ENCODE measurements at places on chromosomes 6 and 20.
A peak's percentile ranks its signal among the peaks of the same experiment; 100 is the strongest.

- DNase-seq: peak; percentile 86
Observed at GRCh38 chr20:5528719-5529256, 212.0 kb upstream of the PROKR2 start.

DNA sequence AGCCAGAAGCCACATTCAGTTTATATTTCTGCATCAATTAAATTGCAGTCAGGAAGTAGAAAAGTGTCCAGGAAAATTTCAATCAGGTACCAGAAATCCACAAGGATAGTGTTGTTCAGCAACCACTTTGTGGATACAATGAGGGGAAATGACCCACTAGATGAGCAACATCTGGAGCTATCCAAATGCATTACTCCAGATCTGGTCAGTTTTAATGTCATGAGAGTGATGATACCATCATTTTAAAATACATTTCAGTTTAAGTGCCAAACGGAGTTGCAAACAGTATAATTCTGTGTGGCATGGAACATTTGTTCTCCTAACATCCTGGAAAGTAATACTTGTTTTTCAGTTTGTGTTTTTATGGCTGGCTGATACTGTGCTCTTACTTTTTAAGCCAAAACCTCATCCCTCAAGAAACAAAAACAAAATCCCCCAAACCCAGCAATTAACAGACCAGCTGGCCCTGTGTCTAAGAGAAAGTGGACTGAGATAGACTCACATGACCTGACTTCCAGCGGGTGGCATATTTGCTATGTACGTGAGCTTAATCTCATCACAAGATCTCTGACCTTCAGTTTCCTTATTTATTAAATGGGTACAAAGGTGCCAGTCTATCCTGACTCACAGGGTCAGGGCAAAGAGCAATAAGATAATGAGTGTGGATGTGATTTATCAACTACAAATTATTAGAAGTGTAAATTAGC is 58.8 kb upstream of the CNKSR3 start:
- peak; percentile 12 for DNase-seq

DNA sequence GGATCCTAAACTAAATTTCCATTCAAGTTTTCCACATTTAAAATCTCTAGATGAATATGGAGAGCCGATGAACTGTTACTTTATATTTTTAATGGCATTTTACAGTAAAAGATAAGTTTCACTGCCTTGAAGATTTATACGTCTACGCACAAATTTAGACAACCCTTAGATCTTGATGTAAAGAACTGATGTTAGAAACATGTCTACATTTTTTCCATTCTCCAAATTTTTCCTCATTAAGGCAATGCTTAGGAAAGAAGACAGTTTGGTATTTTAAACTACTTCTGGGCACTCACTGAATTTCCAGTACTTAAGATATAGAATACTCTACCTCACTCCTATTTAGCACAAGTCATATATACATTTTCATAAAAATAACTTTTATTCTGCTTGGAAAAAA is 45.4 kb downstream of the ME1 start:
- DNase-seq: no peak

DNA sequence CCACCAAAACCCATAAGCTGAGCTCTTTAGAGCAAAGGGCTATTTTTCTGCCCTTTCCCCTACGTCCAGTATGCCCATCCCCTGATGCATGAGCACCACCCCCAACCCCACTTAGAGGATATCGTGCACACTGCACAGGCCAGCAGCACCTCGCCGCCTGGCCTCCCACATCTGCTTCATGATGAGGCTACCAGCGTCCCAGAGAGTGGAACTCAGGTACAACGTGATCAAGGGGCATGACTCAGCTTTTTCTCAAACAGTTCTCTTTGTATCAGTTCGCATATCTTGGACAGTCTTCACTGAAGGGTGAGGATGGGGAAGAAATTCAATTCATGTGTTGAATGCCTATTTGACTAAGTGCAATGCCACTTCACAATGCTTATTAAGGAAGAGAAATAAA is 81.9 kb upstream of the QKI start:
- no peak for DNase-seq

GRCh38 chr20:51371720-51372119 is 170.8 kb downstream of the NFATC2 start:
- no peak for DNase-seq

DNA sequence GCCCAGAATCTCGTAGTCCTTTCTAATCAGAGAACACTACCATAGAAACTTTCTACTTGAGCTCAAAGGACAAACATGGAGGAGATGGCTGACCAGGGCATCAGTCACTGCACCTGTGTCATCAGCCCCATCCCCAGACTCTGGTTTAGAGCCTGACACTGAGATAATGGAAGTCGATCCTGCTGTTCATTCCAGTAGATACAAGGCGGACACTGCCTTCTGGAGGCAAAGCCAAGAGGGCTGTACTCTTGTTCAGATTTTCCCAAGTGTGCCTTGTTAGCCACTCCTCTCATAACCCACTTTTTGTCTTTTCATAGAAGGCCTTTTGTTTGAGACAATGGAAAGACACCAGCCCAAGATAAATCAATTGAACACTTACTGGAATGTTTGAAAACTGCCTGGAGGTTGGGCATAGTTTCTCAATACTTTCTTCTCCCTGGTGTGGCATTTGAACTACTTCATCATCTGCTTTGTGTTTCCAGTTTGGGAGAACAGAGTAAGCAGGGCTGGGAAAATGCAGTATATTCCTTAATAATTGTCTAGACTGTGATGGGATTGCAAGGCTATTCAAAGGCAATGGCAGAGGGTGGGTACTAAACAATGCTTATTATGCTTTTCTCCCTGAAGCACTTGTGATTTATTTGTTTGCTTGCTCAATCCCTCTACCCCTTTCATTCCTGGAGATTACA is 99.7 kb downstream of the CLIC5 start:
- no peak for DNase-seq

DNA sequence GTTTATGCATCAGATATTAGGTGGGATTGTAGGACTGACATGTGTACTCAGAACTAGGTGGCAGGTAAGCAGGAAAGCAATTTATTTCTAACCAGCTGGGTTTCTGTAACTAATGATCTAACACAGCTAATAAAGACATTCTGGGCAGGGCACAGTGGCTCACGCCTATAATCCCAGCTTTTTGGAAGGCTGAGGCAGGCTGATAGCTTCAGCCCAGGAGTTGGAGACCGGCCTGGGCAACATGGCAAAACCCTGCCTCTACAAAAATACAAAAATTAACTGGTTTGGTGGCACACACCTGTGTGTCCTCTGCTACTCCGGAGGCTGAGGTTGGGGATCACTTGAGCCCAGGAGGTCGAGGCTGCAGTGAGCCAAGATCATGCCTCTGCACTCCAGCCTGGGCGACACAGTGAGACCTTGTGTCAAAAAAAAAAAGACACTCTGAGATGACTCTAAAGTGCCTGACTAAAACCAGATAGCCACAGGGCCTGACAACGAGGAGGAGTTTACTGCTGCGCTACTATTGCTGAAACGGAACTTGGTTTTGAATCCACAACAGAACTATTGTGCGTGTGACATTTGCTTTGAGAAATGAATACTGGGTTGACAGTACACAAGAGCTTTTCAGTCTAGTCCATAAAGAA is 29.2 kb upstream of the CEP85L start:
- DNase-seq: no peak

Measured in myocyte (in vitro differentiated cells).